Lung microvascular endothelial cell (primary cell): ENCODE measurements at places on chromosomes 5 and 9. TPM values are rescaled to one million over a fixed set of nuclear protein-coding genes. Genes with fewer than 3 reads are reported as not detected.

NUTM2F gene
- total RNA-seq = not detected in 2 replicates

CCIN gene
- total RNA-seq = under 0.01 and 0.22 TPM in 2 replicates

CARTPT gene
- not detected in 2 replicates for total RNA-seq

NSD1 gene
- total RNA-seq = 20.9 and 22.4 TPM in 2 replicates

ADRA1B gene
- under 0.01 and 0.22 TPM in 2 replicates for total RNA-seq

ACTBL2 gene
- under 0.01 TPM in 1 of 2 replicates, not detected in the other for total RNA-seq

FBXL7 gene
- total RNA-seq = 10.0 and 14.1 TPM in 2 replicates

GTF3C4 gene
- 9.4 and 9.9 TPM in 2 replicates for total RNA-seq

ALAD gene
- total RNA-seq = 10.9 and 14.1 TPM in 2 replicates

IFNA2 gene
- not detected in 2 replicates for total RNA-seq

SPOCK1 gene
- total RNA-seq = 0.20 and 3.9 TPM in 2 replicates

LCP2 gene
- total RNA-seq = 0.20 and 0.22 TPM in 2 replicates

MEIKIN gene
- not detected in 2 replicates for total RNA-seq

IFNA7 gene
- not detected in 2 replicates for total RNA-seq

NEUROG1 gene
- total RNA-seq = not detected in 2 replicates

OR1J2 gene
- not detected in 2 replicates for total RNA-seq

SOHLH1 gene
- total RNA-seq = not detected in 2 replicates

NME5 gene
- total RNA-seq = 0.60 and 1.1 TPM in 2 replicates

FAM153A gene
- not detected in 2 replicates for total RNA-seq

OTP gene
- not detected in 2 replicates for total RNA-seq

NPR2 gene
- total RNA-seq = 0.20 and 2.0 TPM in 2 replicates

LECT2 gene
- not detected in 2 replicates for total RNA-seq

INSL4 gene
- total RNA-seq = not detected in 2 replicates

SNCAIP gene
- total RNA-seq = 10.7 and 160 TPM in 2 replicates

HSPB3 gene
- total RNA-seq = not detected in 2 replicates

MELK gene
- 3.6 and 12.9 TPM in 2 replicates for total RNA-seq

IL13 gene
- not detected in 2 replicates for total RNA-seq

TRIP13 gene
- 3.0 and 13.3 TPM in 2 replicates for total RNA-seq
